Stimulated activated CD4-positive, alpha-beta T cell treated with anti-CD3 and anti-CD28 coated beads, Interleukin-12 subunit alpha, Interleukin-12 subunit beta, amount 100 ng/mL, for 4 hours (primary cell): ENCODE measurements at places on chromosomes 11 and 22.

- no peak for DNase-seq
Observed at GRCh38 chr11:69535908-69536307, 54.4 kb downstream of the LINC01488 start.

DNA sequence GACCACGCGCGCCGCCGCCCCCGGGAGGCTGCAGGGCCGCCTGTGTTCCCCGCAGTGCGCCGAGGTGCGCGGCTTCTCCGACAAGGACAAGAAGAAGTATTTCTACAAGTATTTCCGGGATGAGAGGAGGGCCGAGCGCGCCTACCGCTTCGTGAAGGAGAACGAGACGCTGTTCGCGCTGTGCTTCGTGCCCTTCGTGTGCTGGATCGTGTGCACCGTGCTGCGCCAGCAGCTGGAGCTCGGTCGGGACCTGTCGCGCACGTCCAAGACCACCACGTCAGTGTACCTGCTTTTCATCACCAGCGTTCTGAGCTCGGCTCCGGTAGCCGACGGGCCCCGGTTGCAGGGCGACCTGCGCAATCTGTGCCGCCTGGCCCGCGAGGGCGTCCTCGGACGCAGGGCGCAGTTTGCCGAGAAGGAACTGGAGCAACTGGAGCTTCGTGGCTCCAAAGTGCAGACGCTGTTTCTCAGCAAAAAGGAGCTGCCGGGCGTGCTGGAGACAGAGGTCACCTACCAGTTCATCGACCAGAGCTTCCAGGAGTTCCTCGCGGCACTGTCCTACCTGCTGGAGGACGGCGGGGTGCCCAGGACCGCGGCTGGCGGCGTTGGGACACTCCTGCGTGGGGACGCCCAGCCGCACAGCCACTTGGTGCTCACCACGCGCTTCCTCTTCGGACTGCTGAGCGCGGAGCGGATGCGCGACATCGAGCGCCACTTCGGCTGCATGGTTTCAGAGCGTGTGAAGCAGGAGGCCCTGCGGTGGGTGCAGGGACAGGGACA is 2.7 kb downstream of the NLRP6 start:
- DNase-seq: peak; percentile 39

GRCh38 chr11:6397636-6398035 is 7.4 kb downstream of the SMPD1 start:
- no peak for DNase-seq

DNA sequence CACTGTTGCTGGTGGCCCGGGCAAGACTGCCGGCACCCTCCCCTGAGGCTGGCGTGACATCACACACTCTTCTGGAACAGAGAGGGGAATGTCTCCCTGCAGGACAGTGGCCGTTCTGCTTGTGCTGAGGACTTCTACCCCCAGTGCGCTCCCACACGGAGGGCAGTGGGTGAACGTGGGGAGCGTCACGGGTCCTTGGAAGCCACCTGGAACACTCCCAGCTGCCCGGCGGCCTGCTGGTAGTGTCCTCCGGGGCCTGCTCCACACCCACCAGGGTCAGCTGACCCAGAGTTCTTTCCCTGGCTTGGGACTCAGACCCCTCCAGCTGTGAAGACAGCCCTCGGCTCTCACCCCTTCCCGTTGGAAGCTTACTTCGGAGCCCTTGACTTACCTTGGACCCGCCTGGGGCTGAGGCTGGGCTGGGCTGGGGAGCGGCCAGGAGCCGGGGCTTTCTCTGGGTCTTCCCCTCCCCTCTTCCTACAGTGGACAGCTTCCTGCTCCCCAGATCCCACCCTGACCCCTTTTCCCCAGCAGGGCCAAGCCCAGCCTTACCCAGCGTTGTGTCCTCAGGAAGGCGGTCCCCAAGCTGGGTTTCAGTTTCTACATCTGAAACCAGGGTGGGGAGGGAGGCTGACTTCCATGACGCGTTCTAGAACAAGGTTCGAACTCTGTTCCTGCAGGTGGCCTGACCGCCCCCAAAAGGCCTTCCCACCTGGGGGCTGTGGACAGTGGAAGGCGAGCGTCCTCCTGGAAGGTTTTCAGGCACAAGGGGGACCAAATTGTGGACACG is 14.8 kb upstream of the GAL start:
- no peak for DNase-seq

GRCh38 chr11:113960702-113961330 is 14.1 kb upstream of the HTR3A start:
- DNase-seq: no peak

DNA sequence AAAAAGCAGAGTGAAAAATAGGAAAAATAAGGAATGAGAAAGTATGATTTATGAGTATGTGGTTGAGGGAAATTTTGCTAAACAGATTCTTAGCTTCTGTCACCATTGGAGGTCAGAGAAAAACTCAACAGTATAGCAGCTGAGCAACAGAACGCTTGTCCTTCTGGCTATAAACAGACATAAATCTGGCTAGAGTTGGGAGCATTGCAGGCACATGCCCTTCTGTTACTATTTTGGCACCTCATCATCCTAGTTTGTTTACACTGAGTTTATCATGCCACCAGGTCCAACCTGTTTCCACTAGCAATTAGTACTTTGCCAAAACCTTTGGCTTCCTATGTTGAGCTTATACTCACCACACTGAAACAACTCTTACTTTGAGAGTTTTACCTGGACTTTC is 6.9 kb downstream of the UBE4A start:
- no peak for DNase-seq

DNA sequence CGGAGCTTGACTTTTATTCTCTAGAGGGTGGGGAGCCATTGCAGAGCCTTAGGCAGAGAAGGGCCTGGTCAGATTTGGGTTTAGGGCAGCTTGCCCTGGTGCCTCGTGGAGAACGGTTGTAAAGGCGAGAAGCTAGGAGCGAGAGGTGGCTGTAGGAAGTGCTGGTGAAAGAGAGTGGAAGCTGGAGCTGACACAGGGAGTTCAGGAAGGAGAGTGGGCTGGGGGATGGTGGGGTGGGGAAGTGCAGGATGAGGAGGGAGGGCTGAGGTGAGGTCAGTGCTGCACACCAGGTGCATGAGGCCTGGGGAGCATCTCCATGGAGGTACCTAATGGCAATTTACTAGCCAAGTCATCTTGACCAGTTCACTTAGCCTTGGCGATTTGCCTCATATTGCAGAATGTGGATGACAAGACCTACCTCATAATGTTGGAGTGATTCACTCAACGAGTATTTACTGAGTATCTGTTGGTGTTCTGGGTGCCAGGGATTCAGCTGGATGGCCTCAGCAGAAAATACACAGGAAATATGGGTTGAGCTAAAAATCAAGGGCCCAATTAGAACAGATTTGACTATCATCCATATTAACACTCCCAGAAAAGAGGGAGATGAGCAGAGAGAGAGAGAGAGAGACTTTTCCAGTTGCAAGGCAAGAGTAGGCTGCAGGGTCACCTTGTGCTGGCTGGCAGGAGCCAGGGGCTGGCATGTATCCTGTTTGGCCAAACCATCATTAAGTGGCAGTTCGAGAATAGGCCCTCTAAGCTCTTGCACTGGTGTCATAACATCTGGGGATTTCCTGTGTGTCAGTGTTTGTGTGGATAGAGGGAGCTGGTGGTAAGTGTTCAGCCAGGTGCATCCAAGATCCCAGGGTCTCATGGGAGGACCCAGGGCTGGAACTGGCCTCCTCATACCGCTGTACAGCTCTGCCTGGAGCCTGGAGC is 44.4 kb upstream of the CLDN5 start:
- DNase-seq: no peak

DNA sequence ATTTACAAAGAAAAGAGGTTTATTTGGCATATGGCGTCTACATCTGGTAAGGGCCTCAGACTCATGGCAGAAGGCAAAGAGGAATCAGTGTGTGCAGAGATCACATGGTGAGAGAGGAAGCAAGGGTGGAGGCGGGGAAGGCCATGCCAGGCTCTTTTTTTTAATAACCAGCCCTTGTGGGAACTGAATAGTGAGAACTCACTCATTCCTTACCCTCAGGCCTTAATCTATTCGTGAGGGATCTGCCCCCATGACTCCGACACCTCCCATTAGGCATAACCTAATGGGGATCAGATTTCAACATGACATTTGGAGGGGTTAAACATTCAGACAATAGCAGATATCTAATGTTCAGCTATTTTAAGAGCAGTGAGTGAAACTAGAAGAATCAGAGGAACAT is 55.7 kb downstream of the ATM start:
- DNase-seq: no peak

- DNase-seq: peak; percentile 27
Observed at GRCh38 chr11:10303558-10304363, 1.1 kb upstream of the ADM start.

DNA sequence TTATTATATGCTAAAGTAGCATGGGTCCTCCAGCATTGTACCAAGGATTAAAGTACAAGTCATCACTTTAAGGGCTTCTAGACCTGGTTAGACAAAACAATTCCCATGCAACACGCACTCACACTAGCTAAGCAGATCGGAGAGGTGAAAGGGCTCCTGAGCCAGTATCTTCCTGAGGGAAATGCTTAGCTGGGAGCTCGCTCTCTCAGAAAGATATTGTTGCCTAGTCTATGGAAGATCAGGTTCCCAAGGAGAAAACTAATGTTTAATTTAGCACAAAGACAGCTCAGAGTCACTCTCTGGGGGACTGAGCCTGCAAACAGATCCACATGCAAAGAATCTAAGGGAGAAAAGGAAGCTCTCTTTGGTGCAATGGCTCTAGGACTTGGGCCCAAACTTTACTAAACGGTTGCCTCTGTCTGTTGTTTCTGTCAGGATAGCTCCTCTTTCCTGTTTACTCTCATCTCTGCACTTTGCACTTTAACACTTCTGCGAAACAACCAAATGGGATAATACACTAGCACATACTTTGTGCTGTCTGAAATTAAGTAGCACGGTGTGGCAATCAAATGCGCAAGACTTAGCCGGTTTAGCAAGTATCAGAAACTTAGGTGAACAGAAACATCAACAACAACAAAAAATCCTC is 10.7 kb downstream of the MAML2 start:
- DNase-seq: no peak

DNA sequence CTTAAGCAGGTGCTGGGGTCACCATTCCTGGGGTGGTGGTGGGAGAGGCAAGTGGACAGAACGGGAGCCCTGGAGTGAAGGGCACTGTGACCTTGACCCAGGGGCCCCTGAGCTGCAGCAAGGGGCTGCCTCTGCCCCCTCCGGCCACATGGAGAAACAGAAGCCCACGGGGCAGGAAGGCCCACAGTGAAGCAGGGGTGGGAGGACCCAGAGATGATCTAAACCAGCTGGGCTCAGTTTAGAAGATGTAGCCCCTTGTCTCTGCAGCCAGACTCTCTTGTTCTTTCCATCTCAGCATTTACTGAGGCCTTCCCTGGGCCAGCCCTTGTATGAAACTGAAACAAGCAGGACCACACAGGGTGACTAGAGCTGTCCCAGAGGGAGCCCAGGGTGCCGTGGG is 30.5 kb downstream of the WNT11 start:
- no peak for DNase-seq

- no peak for DNase-seq
Observed at GRCh38 chr11:82845356-82846353, 54.6 kb downstream of the PRCP start.

- DNase-seq: no peak
Observed at GRCh38 chr11:63745304-63746170, 23.0 kb downstream of the ZFTA start.

GRCh38 chr11:122808478-122808869 is 29.8 kb upstream of the CRTAM start:
- no peak for DNase-seq

DNA sequence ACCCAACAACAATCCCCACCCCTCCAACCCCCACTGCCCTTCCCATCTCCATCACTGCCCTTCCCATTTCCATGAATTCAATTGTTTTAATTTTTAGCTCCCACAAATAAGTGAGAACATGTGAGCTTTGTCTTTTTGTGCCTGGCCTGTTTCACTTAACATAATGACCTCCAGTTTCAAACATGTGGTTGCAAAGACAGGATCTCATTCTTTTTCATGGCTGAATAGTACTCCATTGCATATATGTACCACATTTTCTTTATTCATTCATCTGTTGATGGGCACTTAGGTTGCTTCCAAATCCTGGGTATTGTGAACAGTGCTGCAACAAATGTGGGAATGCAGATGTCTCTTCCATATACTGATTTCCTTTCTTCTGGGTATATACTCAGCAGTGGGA is 985 bp upstream of the IL2RB start:
- DNase-seq: no peak

GRCh38 chr11:32312865-32313403 is 122.4 kb downstream of the WT1 start:
- no peak for DNase-seq

GRCh38 chr11:80593648-80594374 is 1153.0 kb upstream of the TENM4 start:
- DNase-seq: no peak

DNA sequence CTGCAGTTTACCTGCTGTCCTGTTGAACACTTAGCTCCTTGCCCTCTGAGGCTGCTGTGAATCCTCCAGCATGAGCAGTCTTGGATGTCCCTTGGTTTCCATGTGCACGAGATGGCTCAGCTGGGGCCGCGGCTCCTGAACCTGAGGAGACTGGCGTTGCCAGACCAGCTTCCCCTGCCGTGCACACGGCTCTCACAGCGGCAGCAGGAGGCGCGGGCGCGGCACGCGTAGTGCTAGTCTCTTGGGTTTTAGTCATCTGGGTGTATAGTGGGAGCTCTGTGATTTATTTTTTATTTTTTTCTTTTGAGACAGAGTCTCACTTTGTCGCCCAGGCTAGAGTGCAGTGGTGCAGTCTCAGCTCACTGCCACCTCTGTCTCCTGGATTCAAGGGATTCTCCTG is 54.8 kb downstream of the MUC6 start:
- DNase-seq: no peak

- DNase-seq: no peak
Observed at GRCh38 chr11:46981436-46981835, 44.9 kb downstream of the CSTPP1 start.

DNA sequence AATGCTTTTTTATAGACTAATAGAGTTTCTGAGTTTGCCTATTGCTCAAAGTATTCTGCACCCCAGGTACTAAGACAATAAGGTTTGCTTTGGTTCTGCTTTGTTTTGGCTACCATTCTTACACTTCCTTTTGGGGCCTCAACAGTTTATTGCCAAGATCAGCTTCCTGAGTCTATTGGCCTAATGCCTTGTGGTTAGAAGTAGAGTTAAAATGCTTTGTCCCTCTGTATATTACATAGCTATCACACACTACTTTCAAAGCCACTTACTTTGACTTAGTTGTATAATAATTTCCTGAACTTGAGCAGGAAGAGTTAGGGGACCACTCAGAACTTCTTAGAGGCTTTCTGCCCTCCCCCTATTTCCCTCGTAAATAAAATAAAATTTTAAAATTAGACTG is 96.5 kb downstream of the DLG2 start:
- no peak for DNase-seq

- no peak for DNase-seq
Observed at GRCh38 chr11:19437760-19438159, 197.0 kb upstream of the E2F8 start.

DNA sequence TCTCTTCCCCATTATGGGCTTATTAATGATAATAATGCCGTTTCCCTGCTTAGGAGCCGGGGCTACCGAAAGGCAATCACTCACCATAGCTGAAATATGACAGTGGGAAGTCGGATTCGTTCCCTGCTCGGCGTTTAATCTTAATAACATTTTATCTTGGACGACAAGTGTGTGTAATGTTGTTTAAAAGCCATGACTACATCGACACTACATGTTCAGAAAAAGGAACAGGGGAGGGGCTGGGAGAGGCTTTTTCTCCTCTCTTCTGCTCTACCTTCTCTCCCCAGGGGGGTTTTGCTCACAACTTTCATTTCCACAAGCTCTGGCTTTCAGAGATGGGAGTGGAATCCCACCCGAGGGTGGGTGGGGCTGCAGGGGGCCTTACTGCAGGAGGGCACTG is 105.5 kb downstream of the DSCAML1 start:
- no peak for DNase-seq
